ENCODE measurements at places on chromosomes 1 and 21.
A peak's percentile ranks its signal among the peaks of the same experiment; 100 is the strongest.

GRCh38 chr1:185696422-185697150 is 37.6 kb upstream of the HMCN1 start:
- no peak for DNase-seq

DNA sequence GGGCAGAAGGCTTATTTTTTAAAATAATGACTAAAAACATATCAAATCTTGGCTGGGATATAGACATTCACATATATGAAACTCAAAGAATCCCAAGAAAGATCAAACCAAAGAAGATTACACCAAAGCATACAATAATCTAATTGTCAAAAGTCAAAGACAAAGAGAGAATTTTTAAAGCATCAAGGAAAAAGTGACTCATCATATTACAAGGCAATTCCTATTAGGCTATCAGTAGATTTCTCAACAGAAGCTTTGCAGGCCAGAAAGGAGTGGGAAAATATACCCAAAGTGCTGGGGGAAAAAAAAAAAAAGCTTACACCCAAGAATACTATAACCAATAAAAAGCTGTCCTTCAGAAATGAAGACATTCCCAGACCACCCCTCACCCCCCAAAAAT is 375.6 kb downstream of the BRINP2 start:
- no peak for DNase-seq

- DNase-seq: no peak
These were observed 31.9 kb downstream of the ITSN1 start for GRCh38 chr21:33674226-33674625.

GRCh38 chr1:39258146-39258924 is 53.8 kb downstream of the MACF1 start:
- DNase-seq: peak; percentile 66

- no peak for DNase-seq
These were observed 40.9 kb upstream of the ADAM30 start for GRCh38 chr1:119937198-119937597.

GRCh38 chr1:185396126-185396525 is 79.1 kb upstream of the IVNS1ABP start:
- no peak for DNase-seq

DNA sequence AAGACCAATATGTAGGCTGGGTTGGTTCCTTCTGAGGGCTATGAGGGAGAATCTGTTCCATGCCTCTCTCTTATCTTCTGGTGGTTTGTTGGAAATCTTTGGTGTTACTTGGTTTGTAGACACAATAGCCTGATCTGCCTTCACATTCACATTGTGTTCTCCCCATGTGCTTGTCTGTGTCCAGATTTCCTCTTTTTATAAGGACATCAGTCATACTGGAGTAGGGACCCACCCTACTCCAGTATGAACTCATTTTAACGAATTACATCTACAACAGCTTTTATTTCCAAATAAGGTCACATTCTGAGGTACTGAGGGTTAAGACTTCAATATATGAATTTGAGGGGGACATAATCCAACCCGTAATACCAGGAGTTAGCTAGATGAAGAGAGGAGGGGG is 75.9 kb downstream of the DISP1 start:
- DNase-seq: no peak

- no peak for DNase-seq
These were observed 148.1 kb downstream of the FGGY start for GRCh38 chr1:59445040-59445439.

- DNase-seq: no peak
These were observed 43.6 kb downstream of the AKNAD1 start for GRCh38 chr1:108813326-108813725.

DNA sequence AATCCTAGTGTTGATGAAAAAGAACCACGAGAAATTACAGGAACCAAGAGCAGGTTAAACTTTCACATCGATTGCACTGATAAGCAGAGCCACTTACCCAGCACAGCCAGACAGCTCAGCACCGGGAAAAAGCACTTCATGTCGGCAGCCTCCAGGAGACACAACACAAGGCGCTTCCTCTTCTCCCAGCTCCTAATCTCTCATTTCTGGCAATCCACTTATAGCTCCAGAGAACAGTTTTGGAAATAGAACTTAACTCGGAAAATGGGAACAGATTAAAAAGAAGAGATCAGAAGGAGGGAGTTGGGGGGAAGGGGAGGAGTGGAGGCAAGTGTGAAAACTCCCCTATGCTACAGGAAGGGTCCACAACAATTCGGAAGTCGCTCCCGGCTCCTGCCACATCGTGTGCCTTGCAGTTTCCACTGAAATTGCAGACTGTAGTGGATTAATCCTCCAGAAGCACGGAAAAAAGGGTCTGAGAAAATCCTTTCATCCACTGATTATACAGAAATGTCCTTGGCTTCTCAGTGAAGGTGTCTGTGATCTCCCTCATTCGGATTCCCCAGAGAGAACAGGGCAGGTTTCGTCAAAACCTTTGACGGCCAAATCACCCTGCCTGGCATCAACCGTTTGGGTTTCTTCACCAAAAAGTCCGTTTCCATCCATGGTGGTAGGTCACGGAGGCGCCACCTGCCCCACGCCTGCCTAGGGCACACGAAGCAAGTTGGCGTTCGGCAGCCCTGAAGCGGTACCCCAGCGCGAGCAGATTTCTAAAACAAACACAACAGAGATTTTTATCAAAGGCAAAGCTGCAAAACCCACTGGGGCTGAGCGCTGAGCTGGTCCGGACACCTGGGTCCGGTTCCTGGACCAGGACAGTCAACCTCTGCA is 1.1 kb downstream of the IGSF3 start:
- no peak for DNase-seq

- no peak for DNase-seq
These were observed 216.0 kb downstream of the SMYD3 start for GRCh38 chr1:246291127-246291526.

DNA sequence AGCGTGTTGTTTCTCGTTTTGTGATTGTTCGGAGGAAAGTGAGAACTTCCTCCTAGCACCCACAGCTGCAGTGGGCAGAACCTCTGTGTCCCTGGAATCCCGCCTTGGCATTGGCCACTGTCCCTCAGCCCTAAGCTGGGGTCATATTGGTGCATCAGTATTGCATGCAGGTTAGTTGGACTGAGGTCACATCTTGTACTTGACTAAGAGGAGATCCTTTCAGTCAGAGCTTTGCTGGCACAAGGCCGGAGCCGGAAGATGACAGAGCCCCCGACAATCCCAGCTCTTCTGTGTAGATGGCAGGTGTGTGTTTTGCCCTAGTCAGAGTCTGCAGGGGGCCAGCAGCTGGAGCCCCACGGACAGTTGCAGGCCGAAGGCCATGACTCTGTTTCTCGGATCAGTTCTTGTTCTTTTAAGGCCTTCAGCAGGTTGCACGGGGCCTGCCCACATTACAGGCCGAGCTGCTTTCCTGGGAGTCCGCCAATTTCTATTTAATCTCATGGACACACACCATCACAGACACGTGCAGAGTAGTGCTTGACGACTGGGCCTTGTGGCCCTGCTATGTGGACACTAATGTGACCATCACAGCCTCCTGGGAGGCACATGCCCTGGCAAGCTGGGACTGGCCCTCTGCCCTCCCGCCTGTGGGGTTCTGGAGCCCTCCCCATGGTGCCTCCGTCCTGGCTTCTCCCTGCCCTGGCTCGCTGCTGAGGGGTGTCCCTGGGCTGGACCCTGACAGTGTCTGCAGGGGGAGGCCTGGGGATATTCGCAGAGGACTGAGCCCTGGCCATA is 14.9 kb downstream of the SNAP47 start:
- no peak for DNase-seq

DNA sequence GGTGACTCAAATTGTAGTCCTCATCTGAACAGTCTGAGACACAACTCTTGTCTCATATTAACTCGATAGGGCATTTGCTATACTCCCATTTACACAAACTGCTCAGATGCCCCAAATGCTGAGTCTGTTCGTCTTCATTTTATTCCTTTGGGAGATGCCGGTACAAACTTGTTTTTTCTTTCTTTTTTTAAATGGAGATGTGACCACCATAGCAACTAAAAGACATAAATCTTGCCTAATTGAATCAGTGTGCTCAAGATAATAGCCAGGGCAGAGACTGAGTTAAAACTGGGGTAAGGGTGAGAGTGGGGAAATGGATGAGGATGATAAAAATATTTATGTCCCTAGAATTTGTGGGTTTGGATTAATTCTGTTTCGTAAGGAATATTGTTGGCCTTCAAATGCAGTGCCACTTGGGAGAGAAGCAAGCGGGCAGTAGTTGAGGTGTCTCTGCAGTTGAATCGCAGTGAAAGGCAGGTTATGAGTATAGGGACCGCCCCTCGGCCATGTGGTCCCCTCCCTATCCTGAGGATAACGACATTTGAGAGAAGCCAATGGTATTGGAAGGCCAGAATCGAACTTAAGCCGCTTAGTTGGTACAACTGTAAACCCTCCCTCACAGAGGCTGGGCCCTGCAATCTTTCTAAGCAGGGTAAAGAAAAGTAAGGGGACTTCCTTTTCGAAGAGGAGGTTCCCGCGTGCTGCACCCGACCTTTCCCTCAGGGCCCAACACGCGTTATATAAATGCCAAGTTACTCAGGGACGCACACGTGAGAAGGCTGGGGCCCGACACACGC is 859 bp upstream of the LRRC8B start:
- peak; percentile 82 for DNase-seq
